NCI-H1436 treated with DMSO at 0.1 percent for 48 hours (cell line): ENCODE measurements at places on chromosomes 16 and 17.

DNA sequence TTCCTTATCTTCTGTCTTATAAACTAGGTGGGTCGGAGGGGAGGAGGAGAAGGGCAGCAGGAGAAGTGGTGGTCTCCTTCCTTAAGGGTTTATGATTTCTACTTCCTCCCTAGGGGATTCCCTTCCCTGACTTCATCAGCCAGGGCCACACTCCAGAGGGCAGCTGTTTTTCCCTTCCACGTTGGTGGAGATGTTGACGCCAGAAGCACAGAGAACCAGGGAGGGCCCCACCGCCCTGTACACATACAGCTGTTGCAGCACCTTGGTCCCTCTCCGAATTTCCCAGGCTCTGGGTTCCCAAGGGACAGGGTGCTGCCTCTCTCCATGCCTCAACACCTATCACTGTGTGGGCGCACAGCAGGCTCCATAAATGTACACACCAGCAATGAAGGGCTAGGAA, 5.6 kb upstream of the SLC6A4 start:
- DNase-seq = no peak

- no peak for DNase-seq
Observed at GRCh38 chr17:18280766-18281371, 20.4 kb downstream of the MIEF2 start.

DNA sequence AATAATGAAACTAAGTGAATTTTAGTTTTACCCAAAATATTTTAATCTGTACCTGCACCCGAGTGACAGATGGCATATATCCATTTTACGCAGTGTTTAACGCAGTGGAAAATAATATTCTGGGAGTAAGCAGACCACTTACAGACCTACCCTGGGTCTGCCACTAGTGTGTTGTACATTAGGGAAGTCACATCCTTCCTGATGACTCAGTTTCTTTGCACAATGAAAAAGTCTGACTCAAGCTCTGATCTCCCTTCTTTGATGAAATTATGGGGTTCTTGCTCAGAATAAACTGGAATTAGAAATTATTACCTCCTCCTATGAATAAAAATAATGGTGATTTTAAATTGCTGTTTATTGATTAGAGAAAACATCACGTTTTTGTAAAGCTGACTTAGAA, 123.2 kb upstream of the AXIN2 start:
- no peak for DNase-seq

DNA sequence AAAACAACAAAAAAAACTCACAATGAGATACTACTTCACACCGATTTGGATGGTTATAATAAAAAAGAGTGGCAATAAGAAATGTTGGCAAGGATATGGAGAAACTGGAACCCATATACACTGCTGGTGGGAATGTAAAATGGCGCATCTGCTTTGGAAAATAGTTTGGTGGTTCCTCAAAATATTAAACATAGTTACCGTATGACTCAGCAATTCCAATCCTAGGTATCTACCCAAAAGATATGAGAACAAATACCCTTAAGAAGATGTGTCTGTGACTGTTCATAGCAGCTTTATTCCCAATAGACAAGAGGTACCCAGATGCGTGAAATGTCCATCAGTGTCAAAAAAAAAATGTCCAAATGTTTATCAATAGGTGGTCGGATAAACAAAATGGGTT, 7.2 kb downstream of the CPPED1 start:
- DNase-seq = no peak

GRCh38 chr17:9105068-9105868, 84.0 kb downstream of the NTN1 start:
- no peak for DNase-seq

DNA sequence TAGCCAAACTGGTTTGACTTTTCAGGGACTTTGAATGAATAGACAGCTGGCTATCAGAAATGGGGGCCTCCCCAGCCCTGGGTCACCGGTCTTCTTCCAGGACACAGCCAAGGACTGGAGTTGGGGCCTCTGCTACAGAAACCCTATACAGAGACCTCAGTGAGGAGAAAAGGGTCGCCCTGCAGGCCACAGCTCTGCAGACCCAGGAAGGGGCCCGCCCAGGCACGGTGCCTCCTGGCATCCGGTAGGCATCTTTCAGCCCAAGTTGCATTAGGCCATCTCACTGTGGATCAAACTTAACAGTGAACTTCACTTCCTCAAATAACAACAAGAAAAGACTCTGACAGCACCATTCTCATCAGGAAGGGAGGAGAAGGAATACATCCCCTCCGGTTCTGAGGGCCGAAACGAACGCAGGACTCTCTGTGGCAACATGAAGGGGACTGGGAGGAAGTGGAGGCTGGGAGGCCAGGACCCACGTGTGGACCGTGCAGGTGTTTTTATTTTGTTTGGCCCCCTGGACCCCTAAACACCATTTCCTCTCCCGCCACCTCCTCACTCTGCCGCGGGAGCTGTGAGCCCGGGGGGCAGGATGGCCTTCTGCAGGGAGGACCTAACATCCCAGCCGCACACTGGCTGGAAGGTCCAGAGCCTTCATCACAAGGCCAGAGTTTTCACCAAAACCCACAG, 7.2 kb downstream of the SLC38A10 start:
- no peak for DNase-seq

- no peak for DNase-seq
Observed at GRCh38 chr17:76912421-76913164, 44.4 kb downstream of the MGAT5B start.

DNA sequence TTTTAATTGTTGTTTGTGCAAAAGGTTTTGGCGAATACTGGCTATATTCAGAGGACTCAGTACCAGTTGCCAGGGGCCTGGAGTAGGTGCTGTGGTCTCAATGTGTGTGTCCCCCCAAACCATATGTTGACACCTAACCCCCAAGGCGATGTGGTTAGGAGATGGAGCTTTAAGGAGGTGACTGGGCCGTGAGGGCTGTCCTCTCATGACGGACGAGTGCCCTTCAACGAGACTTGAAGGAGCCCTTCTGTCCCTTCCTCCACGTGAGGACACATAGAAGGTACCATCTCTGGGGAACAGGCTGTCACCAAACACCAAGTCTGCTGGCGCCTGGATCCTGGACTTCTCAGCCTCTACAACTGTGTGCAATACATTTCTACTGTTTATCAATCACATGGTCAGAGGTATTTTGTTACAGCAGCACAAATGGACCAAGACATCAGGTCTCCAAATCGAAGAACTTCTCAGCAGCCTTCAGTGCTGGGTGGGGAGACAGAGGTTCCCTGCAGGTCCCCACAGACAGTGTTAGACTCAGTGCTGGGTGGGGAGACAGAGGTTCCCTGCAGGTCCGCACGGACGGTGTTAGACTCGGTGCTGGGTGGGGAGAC, 24.8 kb upstream of the METRNL start:
- DNase-seq = no peak

DNA sequence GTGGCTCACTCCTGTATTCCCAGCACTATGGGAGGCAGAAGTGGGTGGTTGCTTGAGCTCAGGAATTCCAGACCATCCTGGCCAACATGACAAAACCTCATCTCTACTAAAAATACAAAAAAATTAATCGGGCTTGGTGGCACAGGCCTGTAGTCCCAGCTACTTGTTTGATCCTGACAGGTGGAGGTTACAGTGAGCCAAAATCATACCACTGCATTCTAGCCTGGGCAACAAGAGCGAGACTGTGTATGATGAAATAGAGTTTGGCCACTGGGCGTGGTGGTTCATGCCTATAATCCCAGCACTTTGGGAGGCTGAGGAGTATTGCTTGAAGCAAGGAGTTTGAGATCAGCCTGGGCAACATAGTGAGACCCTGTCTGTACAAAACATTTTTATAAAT, 173.3 kb downstream of the TANC2 start:
- no peak for DNase-seq

DNA sequence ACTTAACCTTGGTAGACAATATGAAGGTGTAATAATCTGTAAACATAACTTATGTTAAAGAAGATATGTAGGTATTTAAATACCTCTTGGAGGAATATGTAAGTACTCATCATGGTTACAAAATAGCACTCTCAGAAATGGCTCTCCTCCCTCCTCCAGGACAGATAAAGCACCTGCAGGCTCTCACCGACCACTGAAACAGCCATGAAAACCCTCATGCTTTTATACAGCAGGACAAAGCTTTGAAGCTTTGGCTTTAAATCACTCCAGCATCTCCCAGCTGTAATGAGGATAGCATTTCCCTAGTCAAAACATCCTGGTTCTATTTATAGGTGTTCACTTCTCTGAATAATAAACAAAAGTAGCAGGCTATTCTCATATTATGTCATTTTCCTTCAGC, 69.1 kb upstream of the PMFBP1 start:
- peak; percentile 67 for DNase-seq

- no peak for DNase-seq
Observed at GRCh38 chr16:59611556-59611955, 877.4 kb upstream of the GOT2 start.

DNA sequence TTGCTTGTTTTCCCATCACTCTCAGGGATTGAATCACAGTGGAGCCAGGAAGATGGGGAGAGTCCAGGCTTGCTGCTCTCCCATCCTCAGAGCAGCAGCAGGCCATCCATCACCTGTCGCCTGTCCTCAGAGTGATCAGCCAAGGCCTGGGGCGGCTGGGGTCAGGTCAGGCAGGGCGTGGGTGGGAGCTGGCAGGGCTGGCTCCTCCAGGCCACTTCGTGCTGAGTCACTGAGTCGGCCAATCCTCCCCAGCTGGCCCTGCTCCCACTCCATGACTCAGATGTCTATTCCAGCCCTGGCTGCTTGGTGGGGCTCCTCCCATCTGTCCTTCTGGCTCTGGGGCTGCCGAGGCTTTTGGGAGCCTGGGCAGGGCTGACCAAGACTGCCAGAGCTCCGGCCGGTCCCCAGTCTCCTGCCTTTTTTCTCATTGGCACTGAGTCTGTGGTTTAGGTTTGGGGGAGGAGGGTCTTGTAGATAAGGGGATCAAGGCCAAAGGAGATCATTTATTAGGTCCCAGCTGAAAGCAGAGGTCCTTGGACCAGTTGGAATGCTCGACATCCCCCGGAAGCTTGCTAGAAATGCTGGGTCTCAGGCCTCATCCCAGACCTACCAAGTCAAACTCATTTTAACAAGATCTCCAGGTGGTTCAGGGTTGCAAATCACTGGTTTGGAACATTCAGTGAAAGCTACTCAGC, 72.7 kb downstream of the ABCC1 start:
- DNase-seq = no peak

GRCh38 chr17:19713901-19714361, 2.5 kb downstream of the SLC47A2 start:
- no peak for DNase-seq

DNA sequence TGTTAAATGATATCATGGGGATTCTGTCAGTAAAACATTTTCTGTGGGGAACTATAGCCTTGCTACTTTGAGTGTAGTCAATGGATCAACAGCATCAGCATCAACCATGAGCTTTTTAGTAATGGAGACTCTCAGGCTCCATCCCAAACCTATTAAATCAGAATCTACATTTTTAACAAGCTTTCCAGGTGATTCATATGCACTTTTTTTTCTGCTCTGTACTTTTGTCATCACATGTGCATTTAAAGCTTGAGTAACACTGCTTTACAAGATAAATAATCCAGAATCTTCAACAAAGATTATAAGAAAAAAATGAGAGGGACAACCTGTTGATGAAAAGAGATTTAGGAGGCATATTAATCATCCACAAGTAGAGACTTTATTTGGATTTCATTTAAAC, 23.5 kb downstream of the NUP93 start:
- no peak for DNase-seq

DNA sequence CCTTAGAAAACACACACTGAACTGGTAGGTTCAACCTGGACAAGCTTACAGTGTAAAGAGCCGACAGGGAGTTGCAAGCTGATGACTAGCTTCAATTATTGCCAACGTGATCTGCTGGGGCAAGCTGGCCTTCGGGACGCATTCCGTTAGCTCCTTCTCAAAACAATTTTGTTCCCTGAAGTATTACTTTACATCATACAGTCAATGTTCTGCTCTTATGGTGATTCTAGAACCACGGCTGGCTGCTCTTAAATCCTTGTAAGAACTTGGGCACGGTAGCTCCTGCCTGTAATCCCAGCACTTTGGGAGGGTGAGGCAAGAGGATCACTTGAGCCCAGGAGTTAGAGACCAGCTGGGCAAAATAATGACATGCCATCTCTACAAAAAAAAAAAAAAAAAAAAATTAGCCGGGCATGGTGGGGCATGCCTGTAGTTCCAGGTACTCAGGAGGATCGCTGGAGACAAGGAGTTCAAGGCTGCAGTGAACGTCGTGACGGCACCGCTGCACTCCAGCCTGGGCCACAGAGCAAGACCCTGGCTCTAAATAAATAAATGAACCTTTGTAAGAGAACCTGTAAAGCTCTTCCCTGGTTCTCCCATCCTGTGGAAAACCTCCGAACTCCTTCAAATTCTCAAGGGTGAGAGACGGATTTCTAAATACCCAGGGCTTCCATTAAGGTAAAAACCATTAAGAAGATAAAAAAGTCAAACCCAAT, 2.0 kb downstream of the CDIP1 start:
- no peak for DNase-seq

- no peak for DNase-seq
Observed at GRCh38 chr16:56424791-56425438, 430 bp downstream of the AMFR start.

DNA sequence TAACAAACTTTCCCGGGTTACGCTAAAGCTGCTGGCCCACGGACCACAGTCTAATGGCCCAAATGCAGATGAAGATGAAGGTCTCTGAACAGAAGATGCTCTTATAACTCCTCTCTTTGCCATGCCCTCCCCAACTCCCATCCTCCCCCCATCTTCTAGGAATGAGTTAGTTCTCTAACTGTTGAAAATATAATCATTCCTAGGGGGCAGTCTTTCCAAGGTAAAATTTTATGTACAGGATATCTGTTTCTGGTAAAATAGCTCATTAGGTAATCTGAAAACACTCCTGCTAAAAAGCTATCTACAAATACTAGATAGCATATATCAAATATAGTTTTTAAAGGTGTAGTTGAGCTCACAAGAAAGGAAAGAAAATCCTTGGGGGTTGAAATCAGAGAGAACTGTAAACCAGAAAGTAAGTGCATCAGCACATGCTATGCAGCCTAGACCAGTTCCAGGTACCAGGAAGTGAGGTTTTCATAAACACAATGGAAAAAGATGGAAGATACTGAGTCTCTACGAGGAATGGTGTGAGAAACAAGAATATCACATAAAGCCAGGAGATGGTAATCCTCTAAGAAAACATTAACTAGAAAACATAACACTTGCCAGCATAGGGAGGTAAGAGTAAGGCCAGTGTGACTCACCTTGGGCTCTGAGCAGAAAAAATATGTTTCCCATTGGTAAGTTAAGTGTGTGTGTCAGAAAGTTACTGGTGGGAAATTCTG, 38.1 kb downstream of the CMC2 start:
- DNase-seq = no peak

DNA sequence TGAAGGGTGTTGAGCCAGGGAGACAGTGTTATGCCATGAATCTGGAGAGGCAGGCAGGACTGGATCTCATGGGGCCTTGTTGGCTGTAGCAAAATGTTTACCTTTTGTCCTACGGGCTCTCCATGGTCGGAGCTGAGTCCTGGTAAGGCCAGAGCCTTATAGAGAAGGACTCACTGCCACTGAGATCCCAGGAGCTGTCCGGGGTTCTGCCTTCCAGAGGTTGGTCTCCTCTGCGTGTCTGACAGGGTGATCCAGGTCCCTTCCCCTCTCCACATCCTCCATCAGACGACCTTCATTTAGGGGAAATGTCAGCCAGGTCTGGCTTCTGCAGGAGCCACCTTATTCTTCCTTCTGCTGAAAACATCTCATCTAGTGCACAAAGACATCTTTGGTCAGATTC, 285.2 kb upstream of the N4BP1 start:
- no peak for DNase-seq

- DNase-seq = no peak
Observed at GRCh38 chr16:12600116-12600515, 203.6 kb downstream of the CPPED1 start.
